ENCODE measurements at places on chromosomes 11 and 22.

- DNase-seq = peak; percentile 64
Measured at GRCh38 chr22:45164270-45165088, 754 bp downstream of the NUP50 start.

GRCh38 chr11:100575860-100576717, 111.0 kb upstream of the ARHGAP42 start:
- DNase-seq = no peak

GRCh38 chr22:24867323-24868022, 61.5 kb downstream of the SGSM1 start:
- DNase-seq = no peak

GRCh38 chr11:27158456-27159334, 118.1 kb downstream of the BBOX1 start:
- peak; percentile 34 for DNase-seq

- no peak for DNase-seq
Measured at GRCh38 chr11:132501356-132501755, 1030.9 kb downstream of the OPCML start.

DNA sequence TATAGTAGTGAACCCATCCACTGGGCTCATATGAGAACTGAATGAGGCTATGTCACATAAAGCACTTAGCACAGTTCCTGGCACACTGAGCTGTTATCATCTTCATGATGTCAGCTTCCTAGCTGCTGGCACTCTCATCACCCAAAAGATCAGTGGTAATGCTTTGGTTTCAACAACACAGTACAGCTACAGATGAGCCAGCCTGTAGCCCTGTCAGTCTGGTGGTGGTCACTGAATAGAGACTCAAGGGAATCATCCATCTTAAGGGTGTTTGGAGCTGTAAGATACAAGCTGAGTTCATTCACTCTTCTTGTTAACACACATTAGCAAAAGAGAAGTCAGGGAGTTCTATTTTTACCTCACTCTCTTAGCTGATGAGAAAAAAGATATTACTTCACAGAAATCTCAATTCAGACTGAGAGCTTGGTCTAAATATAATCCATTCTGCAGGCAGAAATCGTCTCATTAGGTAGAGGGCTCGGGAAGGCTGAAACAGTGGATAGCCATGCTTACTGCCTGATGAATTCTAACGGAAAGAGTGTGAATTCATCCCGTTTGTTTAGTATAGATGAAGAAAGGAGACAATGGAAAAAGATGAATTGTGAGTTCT, 6.3 kb upstream of the SLC1A2 start:
- no peak for DNase-seq

DNA sequence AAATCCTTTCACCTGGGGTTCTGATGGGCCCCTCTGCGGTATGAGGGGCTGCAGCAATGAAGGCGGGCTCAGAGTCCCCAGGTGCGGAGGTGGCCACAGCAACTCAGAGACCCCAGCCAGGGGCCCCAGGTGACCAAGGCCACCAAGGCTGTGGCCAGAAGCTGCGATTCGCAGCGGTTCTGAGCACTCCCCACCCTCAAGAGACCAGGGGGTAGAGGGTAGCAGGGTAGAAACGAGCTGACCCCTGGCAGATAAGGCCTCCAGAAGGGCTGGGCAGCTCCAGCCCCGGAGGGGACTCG, 948 bp downstream of the TNKS1BP1 start:
- DNase-seq = no peak

GRCh38 chr11:133934096-133934495, 22.7 kb downstream of the IGSF9B start:
- no peak for DNase-seq

DNA sequence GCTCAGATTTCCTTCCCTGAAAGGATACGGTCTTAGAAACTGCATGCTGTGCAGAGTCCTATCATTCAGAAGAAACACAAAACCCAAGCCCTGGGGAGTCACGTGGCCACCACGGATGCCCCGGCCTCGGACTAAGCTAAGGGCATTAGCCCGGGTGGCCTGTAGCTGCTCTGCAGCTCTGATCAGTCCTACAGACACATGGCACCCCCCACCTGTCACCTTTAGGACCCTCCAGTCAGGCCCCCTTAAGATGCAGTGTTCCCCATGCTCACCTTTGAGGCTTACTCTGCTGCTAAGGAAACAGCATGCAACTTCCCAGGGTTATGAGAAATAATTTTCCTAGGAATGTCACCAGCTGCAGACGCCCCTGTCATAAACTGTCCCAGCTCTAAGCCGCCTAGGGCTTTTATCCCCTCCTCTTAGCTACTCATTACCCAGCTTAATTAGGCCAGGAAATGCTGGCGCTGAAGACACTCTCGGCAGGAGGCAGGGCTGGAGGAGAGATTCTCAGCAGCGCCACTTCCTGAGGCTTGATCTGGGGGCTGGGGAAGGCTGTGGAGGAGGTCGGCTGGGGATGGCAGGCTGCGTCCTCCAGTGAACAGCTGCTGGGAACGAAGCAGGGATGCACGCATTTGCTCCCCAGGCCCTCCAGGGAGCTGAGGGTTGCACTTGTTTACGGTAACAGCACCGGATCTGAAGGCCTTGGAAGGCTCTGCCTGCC, 47.2 kb upstream of the ADA2 start:
- peak; percentile 89 for DNase-seq

- no peak for DNase-seq
Measured at GRCh38 chr11:34987617-34988016, 71.2 kb downstream of the PDHX start.

DNA sequence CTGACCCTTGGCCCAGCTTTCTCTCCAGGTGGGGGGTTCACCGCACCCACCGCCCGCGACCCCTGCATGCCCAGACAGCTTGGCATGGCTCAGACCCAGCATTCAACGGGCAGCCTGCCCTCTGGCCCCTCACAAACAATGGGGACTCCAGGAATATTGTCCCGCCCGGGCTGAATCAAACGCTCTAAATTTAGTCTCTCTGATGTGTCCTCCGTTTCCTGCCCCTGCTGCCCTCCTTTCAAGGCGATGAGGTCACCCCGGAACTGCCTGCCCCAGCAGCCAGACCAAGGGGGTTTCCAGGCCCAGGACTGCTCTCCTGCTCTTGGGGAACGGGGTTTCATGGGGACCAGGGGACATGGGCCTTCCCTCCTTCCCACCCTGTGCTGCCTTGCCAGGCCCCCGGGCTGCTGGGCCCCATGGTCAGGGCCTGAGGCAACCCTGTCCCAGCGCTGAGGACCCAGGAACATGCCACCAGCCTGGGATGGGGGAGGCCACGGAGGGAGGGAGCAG, 10.1 kb upstream of the PDGFB start:
- DNase-seq = no peak

GRCh38 chr11:134510233-134511040, 98.4 kb upstream of the B3GAT1 start:
- DNase-seq = no peak

GRCh38 chr11:30553521-30554110, 32.5 kb downstream of the MPPED2 start:
- DNase-seq = no peak

GRCh38 chr22:19868773-19869471, 14.2 kb upstream of the GNB1L start:
- DNase-seq = peak; percentile 13

DNA sequence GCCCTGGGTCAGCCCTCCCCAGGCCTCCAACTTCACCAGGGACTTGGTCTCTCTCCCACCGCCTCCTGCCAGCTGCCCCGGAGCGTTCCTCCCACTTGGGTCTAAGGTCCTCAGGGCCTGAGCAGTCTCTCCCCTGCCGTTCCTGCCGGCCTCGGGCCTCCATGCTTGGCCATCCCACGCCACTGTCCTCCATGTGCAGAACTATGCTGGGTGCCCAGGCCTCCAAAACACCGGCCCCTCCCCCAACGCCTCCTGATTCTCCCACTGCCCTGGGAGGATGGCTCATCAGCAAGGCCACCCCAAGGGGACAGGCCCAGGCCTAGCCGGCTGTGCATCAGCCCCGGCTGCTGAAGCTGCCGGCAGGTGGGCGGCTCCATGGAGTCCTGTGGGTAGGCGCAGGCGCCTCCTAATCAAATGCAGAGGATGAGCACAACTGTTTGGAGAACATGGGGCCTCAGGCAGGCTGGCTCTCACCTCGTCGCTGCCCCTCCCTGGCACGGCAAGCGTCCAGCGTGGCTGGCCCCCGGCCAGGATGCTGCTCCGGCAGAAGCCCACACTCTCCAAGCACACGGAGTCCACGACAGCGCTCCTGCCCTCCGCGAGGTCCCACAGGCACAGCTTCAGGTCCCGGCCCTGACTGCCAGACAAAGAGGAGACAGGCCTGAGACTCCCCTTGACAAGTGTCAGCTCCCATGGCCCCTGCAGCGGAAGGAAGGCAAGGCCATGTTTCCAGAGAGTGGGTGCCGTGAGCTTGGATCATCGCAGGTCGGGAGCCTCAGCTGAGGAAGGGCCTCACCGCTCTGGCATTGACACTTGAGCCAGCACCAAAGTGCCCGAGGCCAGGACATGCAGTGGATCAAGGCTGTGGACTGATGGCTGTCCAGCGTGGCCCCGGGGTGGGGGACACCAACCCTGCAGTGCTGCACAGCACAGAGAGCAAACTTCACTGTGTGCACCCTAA, 42.6 kb downstream of the GNB1L start:
- no peak for DNase-seq

GRCh38 chr22:36224245-36224644, 15.1 kb downstream of the APOL2 start:
- no peak for DNase-seq

DNA sequence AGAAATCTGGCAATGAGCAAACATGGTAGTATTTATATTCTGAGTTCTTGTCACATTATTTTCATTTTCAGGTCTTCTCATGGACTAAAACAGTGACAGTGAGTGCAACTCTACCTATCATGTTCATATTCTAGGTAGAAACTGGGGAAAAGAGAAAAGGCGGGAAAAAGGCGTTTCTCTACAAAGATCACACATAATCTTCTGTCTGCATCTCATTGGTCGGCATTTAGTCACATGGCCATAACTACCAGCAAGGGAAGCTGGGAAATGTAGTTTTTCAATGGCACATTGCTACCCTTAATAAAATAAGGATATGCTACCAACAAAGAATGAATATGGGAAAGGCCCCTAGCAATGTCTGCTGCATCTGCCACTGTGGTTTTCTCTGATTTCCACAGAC, 57.6 kb upstream of the B3GAT1 start:
- no peak for DNase-seq

- DNase-seq = no peak
Measured at GRCh38 chr11:57487021-57487778, 26.9 kb downstream of the RTN4RL2 start.

DNA sequence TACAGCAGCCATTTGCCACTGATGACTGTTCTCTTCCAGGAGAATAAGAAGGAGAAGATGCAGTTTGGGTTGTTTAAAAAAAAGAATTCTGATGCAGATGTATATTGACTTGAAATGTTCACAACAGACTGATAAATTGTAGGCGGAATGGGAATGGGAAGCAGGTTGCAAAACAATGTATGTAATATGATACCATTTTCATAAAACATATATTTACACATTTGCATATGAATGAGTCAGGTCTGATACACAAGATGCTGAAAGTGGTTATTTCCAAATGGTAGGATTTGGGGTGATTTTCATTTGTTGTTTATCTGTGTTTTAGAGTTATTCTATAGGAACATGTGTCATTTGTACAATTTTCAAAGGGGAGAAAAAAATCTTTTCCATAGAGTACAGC, 9.0 kb upstream of the RCN1 start:
- DNase-seq = no peak

GRCh38 chr11:19349340-19350025, 108.7 kb upstream of the E2F8 start:
- peak; percentile 50 for DNase-seq

DNA sequence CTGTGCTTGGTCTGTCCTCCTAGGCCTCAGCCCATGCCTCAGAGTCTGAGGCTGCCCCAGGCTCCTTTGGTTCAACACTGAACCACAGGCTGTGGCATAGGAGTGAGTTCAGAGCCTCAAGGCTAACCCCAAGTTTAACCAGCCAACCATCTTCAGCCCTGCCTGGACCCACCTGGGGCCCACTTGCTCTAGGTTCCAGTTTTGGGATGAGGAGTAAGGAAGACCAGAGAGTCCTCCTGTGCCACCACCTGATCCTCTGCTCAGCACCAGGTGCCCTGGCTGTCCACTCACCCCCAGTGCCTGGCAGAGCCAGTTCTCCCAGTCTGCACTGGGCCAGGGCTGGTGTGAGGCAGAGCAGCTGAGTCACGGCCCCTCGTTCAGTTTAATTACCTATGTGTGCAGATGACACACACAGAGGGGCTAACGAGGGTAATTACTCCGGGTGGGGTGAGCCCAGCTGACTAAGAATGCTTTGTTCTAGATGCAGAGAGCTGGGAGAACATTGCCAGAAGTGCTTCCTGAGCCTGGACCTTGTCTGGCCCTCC, 12.0 kb upstream of the TMPRSS13 start:
- DNase-seq = no peak

GRCh38 chr11:30365793-30366517, 43.1 kb downstream of the ARL14EP start:
- no peak for DNase-seq

- DNase-seq = no peak
Measured at GRCh38 chr22:39353346-39353745, 3.6 kb downstream of the SYNGR1 start.

- peak; percentile 36 for DNase-seq
Measured at GRCh38 chr11:74683279-74683871, 47.9 kb downstream of the CHRDL2 start.

DNA sequence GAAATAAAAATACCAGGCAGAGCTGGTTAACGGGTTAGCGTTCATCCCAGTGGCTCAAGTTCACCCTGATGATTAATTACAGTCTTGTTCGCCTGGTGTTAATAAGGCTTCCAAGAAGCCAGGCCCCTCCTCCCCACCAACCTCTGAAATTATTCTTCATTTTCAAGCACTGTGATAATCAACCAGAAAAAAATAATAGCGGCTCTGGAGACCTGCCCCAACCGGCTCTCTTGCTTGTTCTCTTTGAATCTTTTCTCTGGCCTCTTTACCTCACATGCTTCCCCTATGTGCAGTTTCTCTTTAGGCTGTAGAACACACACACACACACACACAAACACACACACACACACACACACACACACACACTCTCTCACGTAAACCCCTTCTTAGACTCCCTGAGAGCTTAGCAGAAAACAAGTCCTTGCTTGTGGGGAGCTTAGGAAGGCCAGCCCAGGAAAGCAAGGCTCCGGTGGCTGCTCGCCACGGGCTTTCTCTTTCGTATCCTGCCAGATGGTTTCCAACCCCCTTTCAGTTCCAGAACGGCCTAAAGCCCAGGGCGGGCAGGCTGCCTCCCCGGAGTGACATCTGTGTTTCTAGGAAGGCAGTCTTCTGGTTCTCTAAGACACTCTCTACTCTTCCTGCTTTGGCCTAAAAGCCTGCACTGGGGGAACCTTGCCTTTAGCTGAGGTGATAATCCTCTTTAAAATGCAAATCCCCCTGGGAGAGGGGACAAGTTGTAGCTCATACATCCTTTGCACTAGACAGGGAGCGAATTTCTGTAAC, 106.4 kb upstream of the SESN3 start:
- peak; percentile 72 for DNase-seq

DNA sequence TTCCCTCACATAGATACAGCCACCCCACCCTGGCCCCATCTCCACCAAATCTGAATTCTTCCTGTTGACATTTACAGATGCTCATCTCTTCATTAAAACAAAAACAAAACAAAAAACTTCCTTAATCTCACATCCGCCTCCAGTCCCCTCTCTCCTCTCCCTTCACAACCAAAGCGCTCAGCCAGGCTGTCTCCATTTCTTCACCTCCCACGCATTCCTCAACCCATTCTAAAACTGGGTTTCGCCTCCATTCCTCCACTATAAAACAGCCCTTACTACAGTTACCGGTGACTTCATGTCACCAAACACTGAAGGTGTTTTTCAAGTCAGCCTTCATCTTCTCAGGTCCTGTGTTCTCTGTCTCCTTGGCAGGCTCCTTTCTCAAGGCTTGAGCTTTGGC, 9.6 kb downstream of the BACE1-AS start:
- DNase-seq = no peak
